ENCODE measurements at places on chromosomes 2 and 18.
A peak's percentile ranks its signal among the peaks of the same experiment; 100 is the strongest.

DNA sequence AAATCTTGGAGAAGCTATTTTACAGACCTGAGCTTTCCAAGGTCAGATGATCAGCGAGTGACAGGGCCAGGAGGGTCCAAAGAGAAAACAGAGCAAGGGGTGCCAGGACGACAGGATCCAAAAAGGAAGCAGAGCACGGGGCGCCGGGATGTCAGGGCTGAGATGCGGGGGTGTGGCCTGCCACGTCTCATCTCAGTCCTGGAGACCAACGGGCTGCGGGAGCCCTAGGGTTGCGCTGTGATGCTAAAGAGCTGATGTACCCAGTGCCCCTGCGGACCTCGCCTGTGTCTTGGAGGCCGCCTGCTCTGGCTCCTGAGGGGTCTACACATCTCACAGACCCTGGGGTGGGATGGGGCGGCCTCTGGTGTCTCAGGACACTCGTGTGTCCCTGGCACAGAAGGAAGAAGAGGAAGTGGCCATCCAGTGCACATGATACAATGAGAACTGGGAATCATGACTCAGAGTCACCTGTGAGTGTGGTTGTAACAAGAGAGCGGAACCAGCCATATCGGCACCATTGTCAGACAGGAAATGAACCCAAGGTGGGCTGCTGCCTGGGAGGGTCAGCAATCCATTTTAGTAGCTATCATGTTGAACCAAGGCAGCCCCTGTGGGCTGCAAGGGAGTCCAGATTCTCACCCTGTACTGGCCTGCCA is 97.8 kb downstream of the MYT1L start:
- no peak for DNase-seq

GRCh38 chr18:63159590-63159989 is 160.0 kb downstream of the BCL2 start:
- no peak for DNase-seq

DNA sequence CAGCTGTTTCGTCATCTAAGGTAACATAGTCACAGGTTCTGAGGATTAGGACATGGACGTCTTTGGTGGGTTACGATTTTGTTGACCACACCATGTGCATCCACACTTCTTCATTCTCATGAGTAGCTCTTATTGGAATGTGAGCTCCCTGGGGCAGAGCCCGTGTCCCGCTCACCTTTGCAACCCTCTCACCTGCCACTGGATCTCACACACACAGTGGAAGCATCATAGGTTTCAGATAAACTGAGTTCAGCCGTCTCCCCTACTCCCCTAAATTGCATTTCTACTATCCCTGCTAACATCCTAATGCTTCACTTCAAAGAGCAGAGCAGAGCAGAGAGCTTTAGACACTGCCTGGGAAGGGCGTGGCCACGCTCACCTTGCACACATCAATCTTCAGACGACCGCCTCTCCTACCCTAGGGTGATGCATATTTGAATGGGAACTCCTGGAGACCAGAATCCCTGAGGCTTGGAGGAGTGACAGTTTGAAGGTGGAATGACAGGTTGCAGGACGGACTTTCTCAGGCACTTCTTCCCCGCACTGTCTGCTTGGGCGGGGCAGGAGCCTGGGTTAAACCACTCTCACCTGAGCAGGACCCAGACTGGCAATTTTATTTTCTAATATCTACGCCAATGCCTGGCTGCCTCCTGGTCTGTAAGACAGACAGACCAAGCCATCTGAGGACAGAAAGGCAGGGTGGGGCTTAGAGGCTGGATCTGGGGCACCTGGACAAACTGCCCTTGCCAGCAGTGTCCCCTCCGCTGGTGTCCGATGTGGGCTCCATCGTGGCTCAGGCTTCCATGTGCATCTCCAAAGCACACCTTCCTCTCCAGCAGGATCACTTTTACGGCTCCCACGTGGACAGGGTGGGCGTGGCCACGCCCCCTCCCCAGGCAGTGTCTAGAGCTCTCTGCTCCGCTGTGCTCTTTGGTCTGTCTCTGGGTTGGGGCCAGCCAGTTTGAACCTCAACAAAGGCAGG is 229.5 kb upstream of the COPS8 start:
- no peak for DNase-seq

DNA sequence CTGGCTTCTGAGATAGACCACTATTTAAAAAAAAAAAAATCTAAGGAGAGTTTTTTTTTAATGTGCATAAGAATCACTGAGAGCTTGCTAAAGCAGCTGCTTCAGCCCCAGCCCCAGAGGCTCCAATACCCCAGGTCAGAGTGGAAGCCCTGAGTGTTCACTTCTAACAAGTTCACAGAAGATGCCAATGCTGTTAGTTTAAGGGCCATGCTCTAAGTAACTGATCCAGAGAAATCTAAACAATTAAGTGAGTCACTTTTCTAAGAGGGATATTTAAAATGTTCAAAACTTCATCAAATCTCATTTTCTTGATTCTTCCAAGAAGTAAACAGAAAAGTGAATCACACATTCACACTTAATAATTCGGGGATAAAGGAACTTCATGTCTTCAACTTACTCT is 126.4 kb upstream of the CD226 start:
- no peak for DNase-seq

GRCh38 chr18:8224576-8224975 is 384.7 kb upstream of the RAB12 start:
- DNase-seq: no peak

DNA sequence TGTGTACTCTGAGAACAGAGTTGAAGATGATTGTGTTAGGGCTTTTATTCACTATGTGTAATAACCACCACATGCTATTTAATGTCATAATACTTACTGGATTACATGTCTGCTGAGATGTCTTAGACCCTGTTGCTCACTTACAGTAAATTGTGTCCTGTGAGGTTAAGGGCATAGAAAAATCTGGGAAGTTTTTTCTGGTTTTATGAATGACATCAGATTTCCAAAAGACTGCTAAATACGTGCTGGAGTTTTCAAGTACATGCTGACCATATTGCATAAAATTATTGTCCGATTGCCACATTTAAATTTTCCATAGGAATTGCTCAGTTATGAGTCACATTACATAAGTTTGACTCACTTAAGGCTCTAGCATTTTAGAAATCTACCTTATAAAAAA is 96.7 kb upstream of the COL5A2 start:
- DNase-seq: no peak

GRCh38 chr2:236774171-236774570 is 204.5 kb downstream of the ACKR3 start:
- no peak for DNase-seq

GRCh38 chr18:77669331-77669730 is 419.7 kb downstream of the GALR1 start:
- DNase-seq: no peak

- DNase-seq: no peak
Observed at GRCh38 chr2:85326406-85327159, 1.2 kb downstream of the TGOLN2 start.

- no peak for DNase-seq
Observed at GRCh38 chr2:82796132-82796531, 1662.9 kb downstream of the SUCLG1 start.

- DNase-seq: no peak
Observed at GRCh38 chr2:124633812-124634211, 608.7 kb downstream of the CNTNAP5 start.

GRCh38 chr2:230927711-230928341 is 2.8 kb upstream of the GPR55 start:
- DNase-seq: no peak

- no peak for DNase-seq
Observed at GRCh38 chr2:135265960-135266490, 213.9 kb downstream of the RAB3GAP1 start.

DNA sequence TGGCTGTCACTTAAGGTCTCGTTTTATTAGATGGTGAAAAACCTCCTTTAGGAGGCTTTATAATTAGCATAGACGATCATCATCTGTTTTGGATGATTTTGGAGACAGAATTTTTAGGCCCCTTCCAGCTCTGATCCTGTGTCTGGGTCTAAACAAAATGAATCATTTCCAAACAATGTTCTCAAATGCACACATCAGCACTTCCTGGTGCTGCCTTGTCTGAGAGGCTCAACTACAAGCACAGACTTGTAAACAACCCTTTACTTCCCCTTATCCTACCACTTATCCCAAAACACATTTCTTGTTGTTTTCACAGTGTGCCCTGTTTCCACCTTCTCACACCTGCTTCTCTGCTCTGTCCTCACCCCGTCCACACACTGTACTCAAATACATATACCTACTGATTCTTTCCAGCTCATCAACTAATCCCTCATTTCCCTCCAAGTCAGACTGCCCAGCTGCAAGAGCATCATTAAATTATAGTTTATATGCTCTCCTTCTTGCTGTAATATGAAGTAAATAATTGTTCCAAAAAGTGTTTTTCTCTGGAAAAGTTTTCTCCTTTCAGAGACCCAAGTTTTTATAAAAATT is 71.2 kb upstream of the COL3A1 start:
- DNase-seq: no peak

GRCh38 chr2:192123847-192124246 is 70.9 kb downstream of the TMEFF2 start:
- no peak for DNase-seq

GRCh38 chr18:31636387-31636786 is 44.7 kb downstream of the TTR start:
- DNase-seq: no peak

DNA sequence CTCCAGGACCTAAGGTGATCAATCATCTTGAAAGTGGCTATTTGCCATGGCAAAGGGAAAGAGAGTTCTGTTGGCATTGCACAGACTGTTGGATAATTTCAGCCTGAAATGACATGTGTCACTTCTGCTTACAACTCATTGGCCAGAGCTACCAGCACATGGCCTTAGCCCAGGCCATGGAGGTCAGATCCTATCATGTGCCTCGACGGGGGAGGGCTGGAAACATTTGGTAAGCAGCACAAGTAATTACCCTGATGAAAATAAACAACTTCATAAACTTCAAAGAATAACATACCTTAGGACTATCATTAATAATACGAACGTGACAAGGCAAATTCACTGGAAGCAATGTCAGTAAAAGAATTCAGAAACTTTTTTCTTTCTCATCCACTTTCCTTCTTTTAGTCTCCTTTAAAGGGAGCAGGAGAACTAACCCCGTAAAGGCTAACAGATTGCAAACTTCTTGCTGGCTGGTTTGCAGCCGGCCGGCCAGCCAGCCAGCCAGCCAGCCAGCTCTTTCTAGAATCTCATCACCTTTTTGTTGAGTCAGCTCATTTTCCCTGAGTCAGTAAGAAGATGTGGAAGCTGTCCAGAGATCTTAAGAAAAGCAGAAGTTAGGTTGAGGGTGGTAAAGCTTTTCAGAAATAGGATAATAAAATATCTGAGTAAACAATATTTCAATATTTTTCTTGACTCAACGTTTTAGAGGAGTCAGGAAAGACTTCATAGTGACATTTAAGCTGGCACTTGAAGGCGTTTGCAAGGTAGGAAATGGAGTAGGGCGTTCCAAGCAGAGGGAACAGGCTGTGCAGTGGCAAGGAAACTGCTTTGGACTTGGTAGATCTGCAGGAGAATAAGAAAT is 31.9 kb downstream of the CNRIP1 start:
- DNase-seq: no peak

DNA sequence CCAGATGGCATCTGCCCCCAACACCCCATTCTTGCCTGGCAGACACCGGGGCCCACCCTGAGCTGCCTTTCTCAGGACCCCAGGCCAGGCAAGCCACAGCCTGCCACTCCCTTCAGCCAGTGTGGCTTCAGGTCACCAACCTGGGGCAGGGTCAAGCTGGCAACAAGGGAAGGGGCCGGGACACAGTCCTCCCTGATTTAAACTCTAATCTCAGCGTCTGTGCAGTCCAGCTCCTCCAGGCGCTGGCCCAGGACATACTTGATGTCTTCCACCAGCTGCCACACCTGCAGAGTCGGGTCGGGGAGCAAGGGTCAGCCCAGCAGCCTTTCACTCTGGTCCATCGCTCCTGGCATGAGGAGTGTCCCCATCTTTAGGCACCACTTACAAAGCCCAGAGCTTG is 29.0 kb upstream of the ALPP start:
- no peak for DNase-seq

- no peak for DNase-seq
Observed at GRCh38 chr2:10934308-10934978, 22.7 kb downstream of the KCNF1 start.

- no peak for DNase-seq
Observed at GRCh38 chr2:38835015-38835601, 40.6 kb downstream of the DHX57 start.

GRCh38 chr2:136136931-136137330 is 19.0 kb upstream of the CXCR4 start:
- DNase-seq: no peak

GRCh38 chr2:200449149-200449548 is 60.7 kb downstream of the KCTD18 start:
- DNase-seq: no peak

GRCh38 chr2:112154246-112155117 is 16.3 kb downstream of the FBLN7 start:
- DNase-seq: no peak

- DNase-seq: no peak
Observed at GRCh38 chr2:150351922-150352321, 135.5 kb downstream of the RND3 start.

- DNase-seq: no peak
Observed at GRCh38 chr18:2240311-2240705, 331.0 kb downstream of the METTL4 start.

- no peak for DNase-seq
Observed at GRCh38 chr18:9188359-9189231, 52.0 kb downstream of the ANKRD12 start.

- no peak for DNase-seq
Observed at GRCh38 chr2:175832866-175833265, 169.2 kb downstream of the LNPK start.

DNA sequence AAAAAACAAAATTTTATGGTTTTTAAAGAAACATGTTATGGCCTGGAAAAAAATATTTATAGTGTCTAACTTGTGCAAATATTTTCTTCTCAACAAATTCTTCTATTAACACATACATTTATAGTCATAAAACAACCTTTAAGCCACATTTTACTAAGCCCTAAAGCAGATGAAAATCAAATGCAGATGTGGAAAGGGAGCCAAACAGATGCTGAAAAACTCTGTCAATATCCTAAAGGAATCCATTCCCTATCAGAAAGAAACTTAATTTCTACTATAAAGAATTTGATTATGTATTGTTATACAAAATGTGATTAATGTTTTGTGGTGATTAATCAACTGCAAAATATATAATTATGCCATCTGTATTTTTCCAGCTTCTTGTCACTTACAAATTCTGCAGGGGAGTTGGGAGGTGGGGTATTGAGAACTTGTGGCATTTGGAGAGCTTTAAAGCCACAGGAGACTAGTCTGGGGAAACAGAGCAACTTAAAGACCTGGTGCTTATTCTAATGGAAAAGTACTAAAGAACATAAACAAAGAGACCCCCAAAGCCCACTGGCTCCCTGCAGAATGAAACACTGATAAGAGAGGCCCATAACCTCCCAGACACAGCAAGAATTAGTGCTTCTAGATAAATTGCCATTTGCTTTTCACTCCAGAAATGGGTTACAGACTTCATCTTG is 1721.0 kb upstream of the PIK3C3 start:
- DNase-seq: no peak

GRCh38 chr2:38465789-38466127 is 88.7 kb upstream of the ATL2 start:
- peak; percentile 19 for DNase-seq

- DNase-seq: no peak
Observed at GRCh38 chr2:78861546-78861945, 164.0 kb upstream of the REG3G start.

Data from GM12864 (cell line).